Kasumi-1 (cell line): ENCODE measurements at places on chromosomes 7 and 10.
A peak's percentile ranks its signal among the peaks of the same experiment; 100 is the strongest.

GRCh38 chr10:90087197-90088023, 386.0 kb downstream of the KIF20B start:
- no peak for DNase-seq

DNA sequence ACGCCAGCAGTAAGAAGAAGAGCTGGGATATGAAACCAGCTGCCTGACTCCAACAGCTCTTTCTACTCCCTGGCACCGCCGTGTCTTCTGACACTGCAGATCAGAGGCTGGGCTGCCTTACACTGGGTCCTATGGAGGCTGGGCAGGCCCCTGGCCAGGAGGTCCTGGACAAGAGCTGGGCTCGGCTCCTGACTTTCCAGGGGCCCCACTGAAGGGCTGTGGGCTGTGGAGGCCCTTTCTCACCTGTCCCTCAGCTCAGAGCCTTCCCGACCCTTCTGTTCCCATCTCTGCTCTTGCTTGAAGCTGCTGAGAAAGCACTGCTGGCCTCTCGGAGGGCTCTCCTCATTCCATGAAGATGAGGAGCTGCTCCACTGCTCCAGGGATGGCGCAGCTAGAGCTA, 85.9 kb upstream of the UNC5B start:
- no peak for DNase-seq

DNA sequence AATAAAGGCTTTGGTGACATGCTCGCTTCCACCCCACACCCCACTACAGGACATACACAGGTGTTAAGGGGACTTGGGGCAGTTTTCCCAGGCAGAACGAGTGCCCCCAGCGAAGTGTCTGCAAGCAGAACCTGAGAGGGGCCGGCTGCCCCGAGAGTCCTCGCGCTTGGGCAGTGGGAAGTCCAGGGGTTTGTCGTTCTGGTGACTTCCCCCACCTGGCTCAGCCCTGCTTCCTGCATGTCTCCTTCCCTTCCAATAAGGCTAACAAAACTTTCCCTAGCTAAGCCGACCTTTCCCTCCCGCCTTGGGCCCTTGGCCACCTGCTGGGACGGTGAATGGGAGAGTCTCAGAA, 916 bp downstream of the VWA2 start:
- DNase-seq = no peak

DNA sequence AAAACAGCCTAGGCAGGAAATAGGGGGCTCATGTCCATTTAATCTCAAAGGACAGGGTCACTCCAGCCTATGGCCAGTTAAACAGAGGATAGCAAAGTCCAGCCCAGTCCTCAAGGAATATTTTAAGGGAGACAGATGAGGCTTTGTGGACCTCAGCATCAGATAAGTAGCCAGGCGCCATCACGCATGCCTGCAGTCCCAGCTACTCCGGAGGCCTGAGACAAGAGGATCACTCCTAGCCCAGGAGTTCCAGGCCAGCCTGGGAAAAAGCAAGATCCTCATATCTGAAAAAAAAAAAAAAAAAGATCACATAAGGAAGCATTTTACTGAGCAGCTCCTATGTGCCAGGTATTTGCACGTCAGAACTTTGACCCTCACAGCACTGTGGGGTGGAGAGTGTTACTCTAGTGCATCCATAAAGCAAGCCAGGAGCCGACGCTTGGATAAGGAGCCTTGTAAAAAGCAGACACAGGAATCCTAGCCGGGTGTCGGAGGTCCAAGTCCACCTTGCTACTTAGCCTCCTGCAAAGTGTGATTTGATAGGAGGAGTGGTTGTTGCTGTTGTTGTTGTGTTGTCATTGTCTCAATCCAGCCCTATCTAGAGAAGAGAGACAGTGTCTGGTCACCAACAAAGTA, 61.8 kb upstream of the DOCK1 start:
- DNase-seq = no peak

GRCh38 chr10:104309980-104310978, 28.0 kb downstream of the ITPRIP start:
- DNase-seq = no peak

DNA sequence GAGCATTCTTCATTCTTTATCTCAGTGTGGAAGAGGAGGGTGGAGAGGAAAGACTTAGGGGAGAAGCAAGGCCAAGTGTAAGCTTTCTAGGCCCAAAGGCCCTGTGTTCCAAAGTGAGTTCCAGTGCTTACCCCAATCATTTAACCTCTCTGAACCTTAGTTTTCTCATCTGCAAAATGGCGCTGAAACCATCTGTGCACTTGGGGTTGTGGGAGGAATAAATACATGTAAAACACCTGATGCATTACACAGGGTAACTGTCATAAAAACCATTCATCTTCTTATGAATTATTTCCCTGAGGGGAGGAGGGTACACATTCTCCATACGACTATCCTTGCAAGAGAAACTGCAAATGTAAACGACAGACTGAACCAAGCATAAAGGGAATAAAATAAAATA, 19.0 kb downstream of the PIK3AP1 start:
- DNase-seq = no peak

GRCh38 chr10:121242741-121243608, 355.3 kb downstream of the FGFR2 start:
- DNase-seq = no peak

DNA sequence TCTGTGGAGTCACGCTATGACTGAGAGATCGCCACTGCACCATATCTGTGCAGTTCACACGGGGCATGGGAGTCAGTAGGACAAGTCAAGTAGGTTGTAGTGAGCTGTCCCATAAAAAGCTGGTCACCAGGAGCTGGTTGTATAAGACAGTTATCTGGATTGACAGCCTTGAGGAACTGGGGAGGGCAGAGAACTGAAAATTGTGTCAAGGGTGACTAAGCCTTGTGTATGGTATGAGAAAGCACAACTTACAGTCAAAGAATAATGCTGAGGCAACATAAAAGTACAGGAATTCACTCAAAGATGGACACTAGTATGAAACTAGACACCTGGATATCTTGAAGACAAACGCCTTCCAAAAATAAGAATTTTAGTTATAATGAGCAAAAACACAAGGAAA, 564.9 kb downstream of the POM121L12 start:
- DNase-seq = no peak

GRCh38 chr7:155911471-155912105, 99.3 kb upstream of the SHH start:
- no peak for DNase-seq

- no peak for DNase-seq
Observed at GRCh38 chr10:35035606-35036005, 54.5 kb downstream of the CUL2 start.

DNA sequence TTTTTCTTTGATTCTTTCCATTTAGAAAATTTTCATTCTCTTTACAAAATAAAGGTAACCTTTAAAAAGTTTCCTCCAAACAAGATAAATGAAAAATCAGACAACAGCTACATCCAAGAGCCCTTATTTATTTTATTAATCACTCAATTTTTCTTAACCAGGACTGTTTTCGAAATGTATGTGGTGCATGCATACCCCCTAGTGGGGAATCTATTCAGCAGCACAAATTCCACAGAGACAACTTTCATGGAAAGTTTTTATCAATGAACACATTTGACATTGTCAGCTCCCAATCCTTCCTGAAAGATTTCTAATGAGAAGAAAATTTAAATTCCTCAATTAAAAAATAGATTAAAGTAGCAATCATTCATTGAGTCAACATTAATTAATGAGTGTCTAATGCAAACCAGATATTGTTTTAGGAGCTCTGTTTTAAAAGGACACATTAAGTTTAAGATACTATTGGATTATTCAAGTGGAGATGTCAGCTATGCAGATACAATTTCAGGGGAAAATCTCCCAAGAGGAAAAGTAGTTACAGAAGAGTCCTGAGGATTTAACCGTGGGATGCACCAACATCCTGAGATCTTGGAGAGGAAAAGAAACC, 5.2 kb upstream of the HTR7 start:
- DNase-seq = peak; percentile 63

GRCh38 chr10:36666451-36666850, 458.9 kb upstream of the ANKRD30A start:
- no peak for DNase-seq

GRCh38 chr7:74051629-74052410, 23.8 kb downstream of the ELN start:
- peak; percentile 15 for DNase-seq

DNA sequence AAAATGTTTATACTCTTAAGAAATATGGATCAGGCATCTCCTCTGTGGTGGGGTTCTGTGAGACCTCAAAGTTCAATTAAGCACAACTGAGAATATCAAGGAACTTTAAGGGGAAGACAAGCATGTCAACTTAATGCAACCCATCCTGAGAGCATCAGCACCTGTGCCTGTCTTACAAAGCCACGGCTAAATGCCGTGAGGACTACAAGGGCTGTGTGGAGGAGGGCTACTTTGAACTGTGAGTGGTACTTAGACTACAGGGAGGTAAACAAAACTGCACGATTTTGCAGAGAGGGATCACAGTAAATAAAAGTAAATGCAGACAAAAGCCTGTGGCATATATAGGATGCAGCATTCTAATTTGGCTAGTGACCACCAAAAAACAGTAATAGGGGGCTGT, 139.1 kb downstream of the ATE1 start:
- no peak for DNase-seq

DNA sequence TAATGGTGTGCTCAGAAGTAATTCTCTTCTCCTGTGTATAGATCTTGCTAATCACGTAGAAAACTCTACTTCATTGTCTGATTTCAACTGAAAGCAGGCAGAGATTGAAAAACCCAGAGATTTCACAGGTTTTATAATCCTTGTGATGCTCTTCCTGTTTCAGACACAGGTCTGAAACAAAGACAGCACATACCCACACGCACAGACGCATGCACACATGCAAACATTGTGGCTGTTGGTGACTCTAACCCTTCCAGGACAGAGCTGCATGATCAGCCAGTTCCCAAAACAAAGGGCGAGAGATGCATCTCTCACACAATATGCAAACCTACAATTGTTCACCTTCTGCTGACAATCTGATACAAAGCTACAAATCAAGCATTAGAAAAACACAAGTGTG, 11.1 kb upstream of the TFEC start:
- no peak for DNase-seq

DNA sequence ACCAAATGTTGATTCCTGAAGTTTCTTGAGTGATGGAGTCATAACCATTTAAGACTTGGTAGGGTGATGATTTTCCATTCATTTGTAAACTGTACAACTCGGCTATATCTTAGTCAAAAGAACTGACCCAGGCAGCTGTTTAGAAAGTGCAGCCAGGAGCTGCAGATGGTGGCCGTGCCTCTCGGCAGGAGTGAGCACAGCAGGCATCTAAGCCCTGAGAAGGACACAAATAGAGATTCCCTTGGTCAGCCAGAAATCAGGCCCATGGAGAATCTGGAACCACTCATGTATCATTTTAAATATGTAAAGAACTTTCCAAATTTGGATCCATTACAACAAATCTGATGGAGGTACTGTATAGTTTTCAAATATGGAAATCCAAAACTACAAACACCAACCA, 177.0 kb upstream of the AKR1E2 start:
- DNase-seq = no peak

DNA sequence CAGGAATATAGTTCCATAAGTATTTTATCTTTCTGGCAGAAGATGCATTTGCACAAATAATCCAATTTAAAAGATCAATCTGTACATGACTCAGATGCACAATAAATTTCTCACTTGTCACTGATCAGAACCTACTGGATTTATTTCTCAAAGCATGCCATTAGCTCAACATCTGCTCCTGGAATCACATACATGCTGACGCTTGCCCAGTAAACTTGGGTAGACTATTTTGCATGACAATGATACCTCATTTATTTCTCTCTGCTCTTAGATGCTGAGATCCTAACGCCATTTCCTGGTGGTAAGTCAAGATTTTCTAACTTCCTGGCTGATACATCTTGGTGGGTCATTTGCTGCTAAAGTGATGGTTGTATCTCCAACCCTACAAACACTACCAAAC, 33.8 kb upstream of the C10orf120 start:
- DNase-seq = no peak

DNA sequence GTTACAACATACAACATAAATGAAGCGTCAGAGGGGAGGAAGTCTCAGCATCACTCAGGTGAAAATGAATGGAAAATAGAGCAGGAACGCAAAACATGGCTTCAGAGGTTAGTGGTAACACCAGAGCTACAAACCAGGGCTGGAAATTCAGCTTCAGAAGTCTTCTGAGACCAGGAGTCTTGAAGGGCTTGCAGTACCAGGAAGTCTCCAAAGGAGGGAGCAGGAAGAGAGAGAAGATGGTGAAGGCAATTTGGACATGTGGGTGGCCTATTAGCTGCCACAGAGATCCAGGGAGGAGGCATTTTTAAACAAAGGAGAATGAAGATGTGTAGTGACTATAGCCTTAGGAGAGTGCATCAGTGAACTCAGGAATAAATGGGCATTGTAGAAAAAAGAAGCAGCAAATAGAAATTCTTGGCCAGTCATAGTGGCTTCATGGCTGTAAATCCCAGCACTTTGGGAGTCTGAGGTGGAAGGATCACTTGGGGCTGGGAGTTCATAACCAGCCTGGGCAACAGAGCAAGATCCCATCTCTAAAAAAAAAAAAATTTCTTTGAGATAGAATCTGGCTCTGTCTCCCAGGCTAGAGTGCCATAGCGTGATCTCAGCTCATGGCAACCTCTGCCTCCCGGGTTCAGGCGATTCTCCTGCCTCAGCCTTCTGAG, 9.3 kb upstream of the TET1 start:
- peak; percentile 97 for DNase-seq

DNA sequence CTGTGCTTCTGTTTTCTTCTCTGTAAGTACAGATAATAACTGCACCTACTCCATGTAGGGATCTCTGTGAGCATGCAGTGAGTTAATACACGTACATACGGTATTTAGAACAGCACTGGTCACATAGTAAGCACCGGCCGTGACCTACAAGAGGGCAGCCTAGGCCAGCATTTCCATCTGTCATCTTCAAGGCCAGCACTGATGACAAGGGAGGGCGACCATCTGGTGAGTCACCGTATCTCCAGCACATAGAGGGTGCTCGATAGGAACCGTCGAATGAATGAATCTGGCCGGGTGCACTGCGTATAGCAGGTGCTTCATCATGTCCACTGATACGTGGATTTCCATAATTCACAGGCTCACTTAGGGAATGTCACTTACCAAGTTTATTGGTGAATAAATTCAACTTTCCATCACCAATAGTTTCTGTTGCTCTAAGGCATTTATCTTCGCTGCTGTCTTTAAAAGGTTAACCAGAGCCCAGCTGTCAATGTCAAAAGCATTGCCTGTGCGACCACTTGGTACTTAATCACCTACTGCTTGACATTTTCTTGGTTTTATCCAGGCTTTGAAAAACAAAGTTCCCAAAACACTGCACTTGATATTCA, 8.3 kb downstream of the NOD1 start:
- DNase-seq = no peak

GRCh38 chr10:114117728-114118127, 56.3 kb downstream of the CCDC186 start:
- DNase-seq = no peak
